Activated CD8-positive, alpha-beta memory T cell treated with anti-CD3 and anti-CD28 coated beads, Interleukin-2, amount 50 U/mL, for 4 hours (primary cell): ENCODE measurements at places on chromosomes 2 and 18.
A peak's percentile ranks its signal among the peaks of the same experiment; 100 is the strongest.

DNA sequence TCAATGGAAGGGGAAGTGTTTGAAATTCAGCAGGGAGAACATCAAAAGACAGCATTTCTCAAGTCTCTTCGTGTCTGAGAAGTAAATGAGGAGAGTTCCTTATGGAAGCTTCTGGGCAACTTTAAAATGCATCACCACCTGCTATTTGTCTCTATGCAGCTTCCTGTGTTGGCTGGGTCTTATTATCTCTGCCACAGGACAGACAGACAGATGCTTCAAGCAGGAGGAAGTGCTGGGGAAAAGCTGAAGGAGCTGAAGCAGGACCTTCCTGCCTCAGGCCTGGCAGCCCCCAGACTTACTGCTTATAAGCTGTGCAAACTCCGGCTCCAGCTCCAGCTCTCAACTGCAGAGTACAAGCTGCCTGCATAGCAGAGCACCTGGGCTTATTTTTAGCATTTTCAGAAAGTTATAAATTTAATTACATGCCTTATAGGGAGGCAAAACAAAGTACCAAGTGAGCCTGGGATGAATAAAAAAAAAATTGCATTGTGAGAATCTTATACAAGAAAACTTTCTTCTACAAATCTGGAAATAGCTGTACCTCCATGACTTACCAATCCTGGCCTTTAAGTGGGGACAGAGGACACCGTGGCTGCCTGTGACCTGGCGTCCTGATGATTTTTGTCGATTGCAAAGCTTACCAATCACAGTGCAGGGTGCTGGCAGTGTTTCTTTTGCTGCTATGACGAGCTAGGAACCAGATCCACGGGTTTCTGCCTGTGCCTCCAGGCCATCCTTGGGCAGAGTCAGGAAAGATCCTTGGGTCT, 206.3 kb downstream of the SEPTIN10 start:
- no peak for DNase-seq

GRCh38 chr2:141911485-141912066, 219.2 kb downstream of the LRP1B start:
- DNase-seq: no peak

DNA sequence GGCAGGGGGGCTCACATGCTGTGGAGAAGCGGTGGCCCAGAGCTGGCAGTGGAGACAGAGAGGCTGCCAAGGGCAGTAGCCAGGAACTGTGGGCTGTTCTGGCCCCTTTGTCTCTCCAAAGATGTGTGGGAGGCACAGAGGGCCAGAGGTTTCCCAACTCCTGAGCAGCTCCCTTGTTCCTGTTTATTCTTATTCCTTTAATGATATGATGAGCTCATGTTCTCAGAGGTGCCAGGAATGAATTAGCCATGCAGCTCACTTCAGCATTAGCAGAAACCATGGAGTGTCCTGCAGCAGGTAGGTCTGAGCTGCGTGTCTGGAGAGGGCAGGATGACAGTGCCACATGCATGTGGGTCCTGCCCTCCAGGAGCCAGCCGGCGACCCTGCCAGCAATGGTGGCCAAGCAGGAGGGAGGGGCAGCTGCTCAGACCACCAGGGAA, 77.9 kb upstream of the FZD7 start:
- no peak for DNase-seq

GRCh38 chr2:220687231-220687843, 884.8 kb downstream of the EPHA4 start:
- DNase-seq: peak; percentile 45

- DNase-seq: no peak
Observed at GRCh38 chr2:15895615-15896469, 44.5 kb upstream of the MYCN start.

DNA sequence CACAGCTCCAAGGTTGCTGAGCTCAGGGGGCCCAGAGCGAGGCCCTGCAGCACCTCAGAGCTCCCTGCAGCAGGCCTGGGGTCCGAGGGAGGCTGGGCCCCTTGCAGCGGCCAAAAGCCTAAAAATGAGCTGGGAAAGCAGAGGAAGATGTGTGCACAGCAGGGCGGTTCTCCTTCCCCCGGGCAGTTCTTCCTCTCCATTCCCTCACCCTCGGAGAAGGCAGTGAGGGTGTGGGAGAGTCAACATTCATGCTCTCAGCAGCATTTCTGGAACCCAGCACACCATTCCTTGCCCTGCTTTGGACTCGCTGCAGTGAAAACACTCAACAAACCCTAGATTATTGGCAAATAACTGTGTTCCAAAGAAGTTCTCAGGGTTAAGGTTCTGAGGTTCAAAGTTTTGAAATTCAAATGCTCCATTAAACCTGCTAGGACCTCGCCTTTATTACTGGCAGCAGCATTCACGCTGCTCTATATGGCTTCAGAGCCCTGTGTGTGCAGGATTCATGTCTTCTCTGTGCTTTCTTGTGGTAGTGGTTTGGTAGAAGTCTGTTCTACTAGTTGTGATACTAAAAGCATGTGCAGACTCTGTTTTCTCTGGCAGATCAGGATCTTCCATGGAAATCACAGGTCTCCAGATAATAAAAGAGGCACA, 79.1 kb downstream of the CTIF start:
- no peak for DNase-seq

DNA sequence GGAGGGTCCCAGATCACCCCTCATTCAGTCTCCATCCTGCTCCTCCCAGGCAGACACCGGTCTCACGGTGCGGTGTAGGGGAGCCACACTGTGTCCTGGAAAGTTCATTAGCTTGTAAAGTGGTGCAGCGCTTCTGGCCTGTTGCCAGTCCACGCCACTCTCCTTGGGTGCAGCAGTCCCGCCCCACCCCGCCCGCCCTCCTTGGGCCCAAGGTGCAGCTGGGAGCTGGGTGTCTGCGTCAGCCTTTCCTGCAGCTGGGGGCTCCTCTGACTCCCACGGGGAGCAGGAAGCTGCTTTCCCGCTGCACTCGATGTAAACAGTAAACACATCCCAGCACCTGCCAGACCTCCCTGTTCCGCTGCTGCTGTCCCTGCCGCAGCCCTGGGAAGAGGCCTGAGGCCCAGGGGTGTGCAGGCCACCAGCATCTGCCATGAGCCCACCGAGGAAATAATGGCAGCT, 53.8 kb upstream of the ASB18 start:
- no peak for DNase-seq

- DNase-seq: peak; percentile 42
Observed at GRCh38 chr2:104849618-104850141, 4.2 kb upstream of the POU3F3 start.

DNA sequence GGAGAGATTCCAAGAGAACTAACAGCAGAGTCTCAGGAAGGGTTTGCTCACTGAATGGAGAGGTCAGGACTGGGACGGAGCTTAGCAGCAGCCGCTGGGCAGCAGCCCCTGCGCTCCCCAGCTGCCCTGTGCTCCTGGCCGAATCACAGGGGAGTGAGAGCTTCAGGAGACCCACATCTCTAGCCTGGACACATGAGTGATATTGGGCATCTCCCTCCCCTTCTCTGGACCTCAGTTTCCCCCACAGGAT, 511 bp downstream of the MATN3 start:
- no peak for DNase-seq

- DNase-seq: no peak
Observed at GRCh38 chr2:15643791-15644585, 52.3 kb downstream of the DDX1 start.

- no peak for DNase-seq
Observed at GRCh38 chr2:155747531-155747930, 585.0 kb downstream of the NR4A2 start.

DNA sequence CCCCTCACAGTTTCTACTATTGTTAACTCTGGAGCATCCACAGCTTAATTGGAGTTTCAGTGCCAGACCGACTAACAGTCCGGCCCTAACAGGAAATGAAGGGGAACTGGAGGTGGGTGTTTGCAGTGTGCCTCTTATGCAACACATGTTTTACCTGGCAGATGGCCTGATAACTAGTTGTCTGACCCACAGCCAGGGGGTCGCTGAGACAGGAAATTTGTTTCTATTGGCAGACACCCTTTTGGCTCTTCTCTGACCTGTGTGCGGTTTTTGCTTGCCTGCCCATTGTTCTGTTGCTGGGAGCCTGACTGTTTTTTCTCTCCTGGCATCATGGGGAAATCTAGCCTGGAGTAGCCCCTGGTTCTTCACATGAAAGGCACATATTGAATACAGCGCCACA, 1329.8 kb downstream of the DSC3 start:
- no peak for DNase-seq

DNA sequence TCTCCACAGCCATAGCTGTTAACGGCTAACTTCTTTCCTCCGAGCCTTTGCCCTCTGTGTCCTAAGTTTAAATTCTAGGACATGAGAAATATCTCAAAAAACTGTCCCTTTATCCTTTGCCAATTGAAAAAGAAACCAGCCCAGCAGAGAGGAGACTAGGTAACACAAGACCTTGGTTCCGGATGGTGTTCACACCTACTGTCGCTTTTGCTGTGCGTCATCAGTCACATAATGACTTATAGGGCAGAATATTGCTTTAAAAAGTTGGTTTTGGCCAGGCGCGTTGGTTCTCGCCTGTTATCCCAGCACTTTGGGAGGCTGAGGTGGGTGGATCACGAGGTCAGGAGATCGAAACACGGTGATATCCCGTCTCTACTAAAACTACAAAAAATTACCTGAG, 66.2 kb downstream of the SP3 start:
- DNase-seq: no peak

GRCh38 chr2:26492749-26493515, 15.0 kb upstream of the OTOF start:
- no peak for DNase-seq

- DNase-seq: no peak
Observed at GRCh38 chr2:20516646-20517341, 69.9 kb downstream of the RHOB start.

- no peak for DNase-seq
Observed at GRCh38 chr2:228474466-228474865, 293.0 kb upstream of the SPHKAP start.

- no peak for DNase-seq
Observed at GRCh38 chr2:46535360-46535759, 56.0 kb downstream of the TMEM247 start.

GRCh38 chr2:16169381-16169960, 229.1 kb downstream of the MYCN start:
- no peak for DNase-seq

DNA sequence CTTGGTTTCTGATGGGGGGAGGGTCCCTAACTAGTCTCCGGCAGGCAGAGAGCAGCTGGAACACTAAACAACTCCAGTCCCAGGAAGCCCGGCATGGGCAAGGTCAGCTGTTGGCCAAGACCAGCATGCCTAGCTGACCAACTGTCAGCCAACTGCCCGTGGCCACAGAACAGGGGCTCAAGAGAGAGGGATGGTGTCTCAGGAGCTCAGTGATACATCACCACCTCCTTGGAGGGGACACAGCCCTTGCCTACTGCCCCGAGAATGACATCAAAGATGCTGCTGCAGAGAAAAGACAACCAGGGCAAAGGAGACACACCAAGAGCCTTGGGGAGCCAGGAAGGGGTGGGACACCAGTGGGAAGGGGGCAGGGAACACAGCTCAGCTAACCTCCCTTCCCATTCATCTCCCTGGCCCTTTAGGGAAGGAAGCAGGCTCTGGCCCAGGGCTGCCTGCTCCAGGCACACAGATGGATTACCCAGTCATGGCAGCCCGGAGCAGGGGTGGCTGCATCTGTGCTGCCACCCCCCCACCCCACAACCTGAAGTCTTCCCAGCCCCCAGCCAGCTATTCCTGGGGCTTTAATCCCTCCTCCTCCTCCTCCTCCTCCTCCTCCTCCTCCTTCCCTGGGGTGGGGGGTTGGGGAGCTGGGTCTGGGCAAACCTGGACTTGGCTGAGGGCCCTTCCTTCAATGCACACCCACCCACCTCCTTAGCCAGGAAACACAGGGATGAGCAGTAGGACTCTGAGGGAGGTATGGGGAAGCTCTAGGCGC, 1.9 kb downstream of the BIN1 start:
- no peak for DNase-seq

DNA sequence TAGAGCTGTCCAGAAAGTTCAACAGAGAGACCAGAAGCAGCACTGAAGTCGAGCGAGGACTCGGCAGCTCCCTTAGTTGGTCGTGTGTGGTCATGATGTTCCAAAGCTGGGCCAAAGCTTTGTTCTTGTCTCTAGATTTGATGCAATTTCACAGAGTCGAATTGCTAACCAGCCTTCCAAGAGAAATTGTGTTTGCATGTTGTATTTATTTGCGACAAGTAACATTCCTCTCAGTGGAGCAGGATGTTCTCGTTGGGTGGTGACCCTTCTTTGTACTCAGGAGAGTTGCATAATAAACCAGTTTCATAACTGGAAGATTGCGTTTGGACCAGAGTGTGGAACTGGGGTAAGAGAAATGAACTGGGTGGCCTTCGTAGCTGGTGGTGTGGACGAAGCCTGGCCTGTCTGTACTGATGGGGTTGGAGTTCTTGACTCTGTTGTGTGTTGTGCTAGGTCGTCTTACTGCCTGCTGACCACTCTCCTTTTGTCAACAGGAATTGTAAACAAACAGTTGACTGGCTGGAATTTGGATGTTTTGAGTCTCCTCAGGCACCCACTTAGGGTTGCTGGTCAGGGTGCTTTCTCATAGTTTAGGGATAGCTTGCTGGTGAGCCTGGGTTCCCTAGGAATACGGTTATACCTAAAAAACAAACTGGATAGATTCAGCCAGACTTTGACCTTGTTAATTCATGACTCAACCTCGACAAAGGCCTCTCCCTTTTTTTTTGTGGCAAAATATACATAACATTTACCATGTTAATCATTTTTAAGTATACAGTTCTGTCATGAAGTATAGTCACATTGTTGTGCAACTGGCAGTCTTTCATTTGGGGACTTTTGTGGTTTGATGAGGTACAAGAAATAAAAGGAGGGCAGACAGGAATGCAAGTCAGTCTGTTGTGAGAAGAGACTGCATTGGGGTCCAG, 28.9 kb upstream of the TOGARAM2 start:
- no peak for DNase-seq

- DNase-seq: no peak
Observed at GRCh38 chr18:23059541-23060465, 75.5 kb upstream of the CABLES1 start.

DNA sequence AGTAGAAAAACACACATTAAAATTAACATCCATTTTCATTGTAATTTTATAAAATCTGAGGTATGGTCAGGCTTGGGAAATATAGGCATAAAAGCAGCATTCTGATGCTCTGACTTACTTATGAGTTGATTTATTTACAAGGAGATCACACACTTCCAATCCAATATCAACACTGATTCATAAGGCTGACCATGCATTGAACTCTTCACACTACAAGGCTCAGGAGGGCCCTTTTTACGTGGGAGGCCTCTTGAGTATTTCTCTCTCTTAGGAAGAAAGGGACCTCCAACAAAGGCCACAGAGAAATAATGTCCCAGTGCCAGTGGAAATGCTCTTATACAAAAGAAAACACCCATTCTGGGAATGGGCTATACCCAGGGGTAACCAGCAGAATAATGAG, 222.8 kb downstream of the NAPG start:
- no peak for DNase-seq

- DNase-seq: no peak
Observed at GRCh38 chr2:139622691-139623090, 842.5 kb upstream of the NXPH2 start.

GRCh38 chr2:127313406-127313805, 19.5 kb upstream of the ERCC3 start:
- DNase-seq: no peak

- no peak for DNase-seq
Observed at GRCh38 chr2:217628061-217628460, 374.7 kb downstream of the TNS1 start.
